ENCODE measurements at places on chromosomes 5 and 9.
A peak's percentile ranks its signal among the peaks of the same experiment; 100 is the strongest.

DNA sequence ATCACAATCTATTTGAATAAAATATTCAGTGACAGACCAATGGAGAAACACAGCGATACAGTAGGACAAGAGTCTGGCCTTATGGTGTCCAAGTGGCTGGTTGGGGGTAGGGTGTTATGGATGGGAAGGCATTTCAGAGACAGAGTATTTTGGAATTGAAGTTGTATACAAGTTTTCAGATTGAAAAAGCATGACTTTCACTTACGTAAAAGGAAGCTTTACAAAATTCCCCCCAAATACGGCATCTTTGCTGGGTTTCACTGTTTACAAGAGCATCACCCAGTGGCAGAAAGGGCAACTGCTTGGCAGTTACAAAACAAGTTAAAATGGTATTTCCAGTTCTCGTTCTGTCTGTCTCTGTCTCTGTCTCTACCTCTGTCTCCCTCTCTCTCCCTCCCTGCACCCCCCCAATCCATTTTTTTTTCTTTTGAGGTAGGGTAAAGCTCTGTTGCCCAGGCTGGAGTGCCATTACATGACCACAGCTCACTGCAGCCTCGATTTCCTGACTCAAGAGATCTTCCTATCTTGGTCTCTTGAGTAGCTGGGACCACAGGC is 86.2 kb downstream of the PTPN3 start:
- no peak for DNase-seq

DNA sequence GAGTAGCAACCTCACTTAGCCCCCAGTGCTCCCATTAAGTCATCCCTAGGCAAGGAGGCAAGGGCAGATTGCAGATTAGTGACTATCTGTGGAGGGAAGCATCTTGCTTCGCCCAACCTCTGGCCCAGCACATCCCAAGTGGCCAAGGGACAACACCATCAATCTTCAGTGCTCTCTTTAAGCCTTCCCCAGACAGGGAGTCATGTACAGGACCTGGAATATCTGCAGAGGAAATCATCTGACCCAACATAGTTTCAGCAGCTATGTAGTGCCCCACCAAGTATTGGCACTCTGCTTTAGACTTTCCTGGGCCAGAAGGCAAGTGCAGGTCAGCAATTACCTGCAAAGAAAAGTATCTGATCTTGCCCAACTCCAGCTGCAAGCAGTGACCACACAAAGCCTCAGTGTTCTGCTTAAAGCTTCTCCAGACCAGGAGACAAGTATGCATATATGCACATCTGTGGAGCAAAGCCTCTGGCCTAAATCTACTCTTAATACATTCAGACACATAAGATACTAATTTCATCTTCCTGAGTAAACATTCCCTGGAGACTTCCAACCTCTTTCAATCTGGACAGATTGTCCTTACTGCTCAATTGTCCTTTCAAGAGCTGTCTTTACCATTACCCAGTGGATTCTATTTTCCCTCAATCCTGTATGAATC is 224.8 kb upstream of the VLDLR start:
- no peak for DNase-seq

GRCh38 chr5:77180167-77181081 is 30.1 kb upstream of the PDE8B start:
- no peak for DNase-seq

GRCh38 chr5:15483351-15484097 is 16.5 kb upstream of the FBXL7 start:
- no peak for DNase-seq

- DNase-seq: no peak
These were observed 259.2 kb upstream of the RGMB start for GRCh38 chr5:98514215-98514614.

DNA sequence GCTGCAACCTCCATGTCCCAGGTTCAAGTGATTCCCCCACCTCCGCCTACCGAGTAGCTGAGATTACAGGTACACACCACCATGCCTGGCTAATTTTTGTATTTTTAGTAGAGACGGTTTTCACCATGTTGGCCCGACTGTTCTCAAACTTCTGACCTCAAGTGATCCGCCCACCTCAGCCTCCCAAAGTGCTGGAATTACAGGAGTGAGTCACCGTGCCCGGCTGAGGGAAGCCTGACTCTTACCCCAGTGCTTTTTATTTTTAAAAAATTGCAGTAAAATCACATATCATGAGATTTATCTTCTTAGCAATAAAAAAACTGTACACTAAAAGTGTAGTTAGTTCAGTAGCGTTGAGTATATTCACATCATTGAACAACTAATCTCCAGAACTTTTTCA is 105.3 kb downstream of the SLIT3 start:
- DNase-seq: no peak

DNA sequence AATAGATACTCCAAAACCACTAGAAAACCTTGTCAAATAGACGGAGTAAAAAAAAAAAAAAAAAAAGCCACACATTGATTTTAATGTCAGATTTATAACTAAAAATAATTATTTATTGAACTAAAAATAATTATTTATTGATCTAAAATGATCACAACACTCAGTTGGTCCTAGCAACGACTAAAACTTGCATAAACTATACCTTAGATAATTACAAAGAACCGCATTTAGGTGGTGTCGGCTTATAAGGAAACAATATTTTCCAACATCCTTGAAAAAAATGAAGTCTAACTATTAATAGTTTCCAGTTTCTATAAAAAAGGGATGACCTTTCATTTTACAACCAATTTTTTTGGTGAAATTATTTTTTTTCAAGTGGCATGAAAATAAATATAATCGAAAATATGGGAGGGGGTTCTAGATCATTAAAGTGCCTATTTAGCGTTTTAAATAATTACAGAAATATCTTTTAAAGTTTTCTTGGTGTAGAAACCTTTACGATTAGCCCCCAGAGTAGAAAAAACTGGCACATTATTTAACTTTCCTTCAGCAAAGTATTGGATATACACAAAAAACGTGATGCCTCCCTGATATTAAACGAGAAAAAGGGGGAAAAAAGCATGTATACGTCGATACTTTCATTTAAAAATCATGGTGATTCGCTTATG is 3.7 kb downstream of the ARRDC3 start:
- DNase-seq: no peak

DNA sequence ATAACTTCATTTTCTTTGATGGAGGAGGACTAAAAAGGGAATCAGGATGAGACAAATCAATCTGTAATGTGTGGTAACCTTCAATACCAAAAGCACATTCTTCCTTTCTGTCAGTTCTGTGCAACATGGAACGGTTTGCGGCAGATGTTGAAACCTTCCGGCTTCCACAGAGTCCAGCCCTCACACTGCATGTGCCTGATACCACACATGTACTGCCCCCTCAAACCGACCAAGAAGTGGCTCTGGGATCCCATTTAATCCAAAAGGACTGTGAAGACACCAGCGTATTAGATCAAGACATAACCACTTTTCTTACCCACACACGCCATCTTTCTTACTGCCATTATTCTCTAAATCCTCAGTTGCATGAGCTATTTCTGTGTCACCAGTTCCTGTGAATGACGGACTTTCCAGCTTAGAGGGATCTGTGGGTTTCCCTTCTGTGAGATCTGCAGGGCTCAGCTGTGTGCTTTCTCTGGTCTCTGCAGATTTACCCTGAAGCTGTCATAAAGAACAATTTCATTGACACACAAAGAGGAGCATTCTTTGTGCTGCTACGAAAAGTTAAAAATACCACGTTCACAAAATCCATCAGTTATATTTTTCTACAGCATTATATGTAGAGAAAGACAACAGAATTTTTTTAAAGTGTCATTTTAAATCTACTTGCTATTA is 25.8 kb downstream of the NSUN2 start:
- DNase-seq: no peak

- no peak for DNase-seq
These were observed 8.9 kb downstream of the SMAD5 start for GRCh38 chr5:136141561-136141960.

DNA sequence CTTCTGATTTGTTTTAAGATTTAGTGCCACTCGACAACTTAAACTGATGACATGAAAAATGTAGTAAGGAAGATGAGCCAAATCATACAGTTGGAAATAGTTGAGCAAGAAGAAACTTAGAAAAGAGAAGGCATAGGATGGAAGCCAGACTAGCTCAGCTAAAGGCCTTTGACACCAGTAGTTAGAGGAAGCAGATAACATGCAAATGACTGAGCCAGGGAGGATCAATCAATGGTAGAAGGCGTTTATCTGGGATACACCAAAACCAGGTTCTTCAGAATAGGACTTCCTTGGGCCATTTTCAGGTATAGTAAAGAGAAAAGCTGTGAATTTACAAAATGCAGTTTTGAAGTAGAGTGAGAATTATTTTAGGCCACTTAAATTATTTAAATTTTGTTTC is 3.2 kb downstream of the TDRD7 start:
- DNase-seq: no peak

DNA sequence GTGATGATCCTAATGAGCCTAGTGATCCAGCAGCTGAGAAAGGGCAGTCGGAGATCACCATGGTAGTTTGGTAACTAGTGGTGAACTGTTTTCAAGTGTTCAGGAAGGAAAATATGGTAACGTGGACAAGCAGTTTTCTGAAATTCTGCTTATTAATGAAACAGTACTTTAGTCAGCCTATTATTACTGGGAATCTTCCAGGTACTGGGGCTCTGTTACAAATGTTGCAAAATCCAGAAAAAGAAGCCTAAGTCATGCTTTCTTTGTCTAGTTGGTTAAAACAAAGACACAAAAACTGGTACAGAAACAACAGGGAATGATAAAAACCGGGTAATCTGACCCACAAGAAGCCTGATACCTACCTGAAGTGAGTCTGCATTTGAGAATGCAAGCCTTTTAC is 18.2 kb downstream of the TTC23L start:
- DNase-seq: no peak

DNA sequence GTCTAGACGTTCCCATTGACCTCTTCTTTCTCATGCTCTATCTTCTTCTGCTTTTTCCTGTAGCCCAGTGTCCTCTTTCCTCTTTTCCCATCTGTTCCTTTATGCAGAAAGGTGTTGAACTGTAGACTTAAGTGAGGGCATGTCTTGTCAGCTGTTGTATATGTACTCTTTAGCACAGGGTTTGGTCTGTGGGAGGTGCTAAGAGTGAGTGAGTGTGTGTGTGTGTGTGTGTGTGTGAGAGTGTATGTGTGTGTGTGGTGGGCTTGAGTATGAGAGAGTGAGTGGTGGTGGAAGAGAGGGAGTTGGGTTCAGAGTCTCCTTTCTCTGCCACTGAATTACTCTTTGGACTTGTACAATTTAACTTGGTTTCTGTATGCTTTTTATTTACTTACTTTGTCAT is 10.3 kb upstream of the ROPN1L start:
- DNase-seq: no peak

DNA sequence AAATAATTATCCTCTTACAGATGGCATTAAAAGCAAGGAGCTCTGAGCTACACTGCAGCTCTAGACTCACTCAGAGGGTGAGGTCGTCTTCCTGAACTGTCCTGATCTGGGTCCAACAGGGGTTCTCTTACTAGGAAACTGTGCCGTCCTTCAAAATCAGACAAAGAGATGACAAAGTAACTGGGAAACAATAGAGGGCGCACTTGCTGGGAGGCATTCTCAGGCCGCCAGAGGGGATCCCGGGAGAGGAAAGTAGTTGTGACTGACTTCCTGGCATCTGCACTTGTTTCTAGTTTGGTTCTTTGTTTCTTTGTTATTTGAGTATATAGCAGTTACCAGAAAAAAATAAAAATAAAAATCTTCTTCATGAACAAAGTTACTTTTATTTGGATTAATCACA is 142.9 kb upstream of the MSX2 start:
- DNase-seq: no peak

DNA sequence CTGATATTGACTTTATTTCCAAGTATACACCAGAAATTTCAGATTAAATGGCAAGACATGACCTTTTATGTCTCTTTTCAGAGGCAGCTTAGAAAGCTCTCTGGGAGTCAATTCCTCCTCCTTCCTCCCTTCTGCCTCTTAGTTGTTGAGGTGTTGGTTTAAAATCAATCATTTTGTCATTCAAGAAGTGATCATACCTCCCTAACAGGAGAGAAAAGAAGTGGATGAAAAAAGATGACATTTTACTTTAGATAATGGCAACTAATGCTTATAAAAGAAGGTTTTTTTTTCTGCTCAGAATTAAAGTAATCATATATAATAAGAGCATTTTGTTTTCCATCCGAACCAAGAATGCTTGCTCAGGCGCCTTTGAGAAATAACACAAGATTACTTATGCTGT is 448.7 kb downstream of the CTNND2 start:
- no peak for DNase-seq

DNA sequence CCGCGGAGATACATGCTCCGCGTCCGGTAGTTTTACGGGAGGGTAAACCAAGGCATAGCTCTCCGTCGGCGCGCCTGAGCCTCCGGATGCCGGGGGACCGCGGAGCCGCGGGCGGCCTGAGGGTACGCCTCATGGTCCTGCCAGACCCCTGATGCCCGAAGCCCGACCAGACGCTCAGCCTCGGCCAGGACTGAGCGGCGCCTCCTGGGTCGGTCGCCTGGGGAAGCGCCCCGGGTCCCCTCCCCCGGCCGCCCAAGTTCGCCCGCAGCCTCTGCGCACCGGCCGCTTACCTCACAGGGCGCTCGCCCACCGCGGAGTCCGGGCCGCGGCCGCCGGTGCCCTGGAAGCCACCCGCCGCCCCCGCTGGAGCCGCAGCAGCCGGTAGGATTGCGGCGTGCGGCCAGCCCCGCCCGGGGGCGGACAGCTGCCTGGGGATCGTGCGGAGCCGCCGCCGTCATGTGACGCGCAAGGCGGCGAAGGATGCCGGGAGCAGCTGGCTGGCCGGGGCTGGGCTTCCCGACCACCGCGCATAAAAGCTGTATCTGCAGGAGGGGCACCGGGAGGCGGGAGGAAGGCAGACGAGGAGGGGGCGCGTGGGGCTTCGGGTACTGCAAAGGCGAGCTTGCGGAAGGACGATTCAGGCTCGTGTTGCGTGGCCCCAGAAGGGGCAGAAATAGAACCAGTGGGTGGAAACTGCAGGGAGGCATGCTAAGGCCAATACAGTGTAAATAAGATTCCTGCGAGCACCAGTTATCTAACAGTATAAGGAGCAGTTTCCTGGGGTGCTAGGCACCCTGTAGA is at the start of gene FBXO10:
FBXO10 (minus strand) TSS at position 460 of the 801 bp plus-strand sequence. CDS start 34,612 bp downstream, outside the sequence.
- DNase-seq: no peak

DNA sequence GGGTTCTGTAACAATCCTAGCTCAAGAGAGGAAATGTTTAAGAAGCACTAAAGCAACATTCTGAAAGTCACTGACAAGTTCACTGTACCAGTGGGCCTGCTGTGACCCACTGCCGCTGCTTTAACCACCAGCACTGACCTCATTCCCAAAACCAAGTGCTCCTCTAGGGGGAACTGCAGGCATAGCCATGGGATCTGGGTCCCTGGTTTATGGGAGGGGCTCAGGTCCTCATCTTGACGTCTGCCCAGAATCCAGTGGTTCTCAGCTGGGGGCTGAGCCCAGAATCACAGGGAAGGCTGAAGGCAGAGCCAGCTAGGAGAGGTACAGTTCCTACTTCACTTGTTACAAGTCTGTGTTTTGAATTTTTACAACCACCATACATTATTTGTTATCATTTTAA is 36.1 kb upstream of the SLC2A8 start:
- DNase-seq: no peak

DNA sequence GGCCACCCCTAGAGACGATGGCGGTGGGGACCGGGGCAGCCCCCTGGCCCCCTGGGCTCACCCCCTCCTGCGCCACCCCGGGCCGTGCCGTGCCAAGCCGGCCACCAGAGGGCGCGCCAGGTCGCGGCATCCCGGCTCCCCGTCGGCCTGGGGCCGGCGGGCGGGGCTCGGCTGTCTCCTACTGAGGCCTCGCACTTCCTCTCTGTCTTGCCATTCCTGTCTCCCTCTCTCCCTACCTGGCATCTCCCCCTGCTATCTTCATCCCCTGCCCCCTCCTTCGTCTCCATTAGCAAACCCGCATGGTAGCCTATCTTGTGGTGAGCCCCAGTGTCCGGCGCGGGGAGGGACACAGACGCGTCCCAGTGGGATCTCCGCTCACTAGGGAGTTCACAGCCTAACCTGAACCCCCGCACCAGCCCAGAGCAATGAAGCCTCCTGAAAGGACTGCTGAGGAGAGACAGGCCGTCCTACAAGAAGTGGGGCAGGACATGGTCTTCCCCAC is 29.8 kb upstream of the FABP6 start:
- peak; percentile 13 for DNase-seq

All from kidney glomerular epithelial cell (primary cell).